NCI-H774 (cell line): ENCODE measurements at places on chromosomes 16 and 17.

DNA sequence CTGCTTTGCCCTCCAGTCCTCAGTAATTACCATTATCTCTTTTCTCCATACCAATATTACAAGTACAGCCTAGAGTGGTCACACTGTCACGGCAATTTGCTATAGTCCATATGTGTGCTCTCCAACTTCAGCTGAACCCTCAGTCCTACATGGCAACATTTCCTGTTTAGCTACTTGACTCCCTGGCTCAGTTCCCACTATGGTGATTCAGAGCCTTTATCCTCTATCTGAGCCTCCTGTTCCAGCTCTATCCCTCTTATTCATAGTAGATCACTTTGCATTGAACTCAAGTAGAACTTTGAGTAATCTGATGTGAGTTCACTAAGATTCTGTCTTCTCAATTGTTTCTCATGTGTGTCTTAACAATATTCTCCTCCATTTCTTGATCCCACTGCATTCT, 43.7 kb upstream of the GOSR1 start:
- DNase-seq = peak; percentile 52

- no peak for DNase-seq
These were observed 105.1 kb upstream of the TOX3 start for GRCh38 chr16:52652033-52652432.

- no peak for DNase-seq
These were observed 419.5 kb upstream of the PSMD7 start for GRCh38 chr16:73877150-73877549.

- no peak for DNase-seq
These were observed 5.5 kb upstream of the ERAL1 start for GRCh38 chr17:28849281-28849680.
